ENCODE measurements at places on chromosomes 13 and 19.

DNA sequence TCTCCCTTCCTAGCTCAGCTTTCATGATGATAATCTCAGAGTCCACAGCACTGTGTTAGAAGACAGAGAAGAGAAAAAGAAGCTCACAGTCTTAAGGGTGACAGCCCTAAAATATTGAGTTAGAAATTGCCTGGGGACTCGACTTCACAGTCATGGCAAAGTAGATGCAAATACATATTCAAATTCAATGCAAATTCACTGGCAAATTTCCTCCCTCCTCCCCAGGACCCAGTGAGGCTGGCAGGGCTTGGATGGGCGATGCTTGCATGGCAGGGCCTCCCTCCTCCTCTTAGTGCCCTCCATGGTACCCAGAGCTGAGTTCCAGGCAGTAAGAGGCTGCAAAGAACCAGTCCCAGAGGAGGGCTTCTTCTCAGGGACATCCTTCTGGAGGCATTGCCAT is 115.6 kb upstream of the UQCRFS1 start:
- no peak for DNase-seq

DNA sequence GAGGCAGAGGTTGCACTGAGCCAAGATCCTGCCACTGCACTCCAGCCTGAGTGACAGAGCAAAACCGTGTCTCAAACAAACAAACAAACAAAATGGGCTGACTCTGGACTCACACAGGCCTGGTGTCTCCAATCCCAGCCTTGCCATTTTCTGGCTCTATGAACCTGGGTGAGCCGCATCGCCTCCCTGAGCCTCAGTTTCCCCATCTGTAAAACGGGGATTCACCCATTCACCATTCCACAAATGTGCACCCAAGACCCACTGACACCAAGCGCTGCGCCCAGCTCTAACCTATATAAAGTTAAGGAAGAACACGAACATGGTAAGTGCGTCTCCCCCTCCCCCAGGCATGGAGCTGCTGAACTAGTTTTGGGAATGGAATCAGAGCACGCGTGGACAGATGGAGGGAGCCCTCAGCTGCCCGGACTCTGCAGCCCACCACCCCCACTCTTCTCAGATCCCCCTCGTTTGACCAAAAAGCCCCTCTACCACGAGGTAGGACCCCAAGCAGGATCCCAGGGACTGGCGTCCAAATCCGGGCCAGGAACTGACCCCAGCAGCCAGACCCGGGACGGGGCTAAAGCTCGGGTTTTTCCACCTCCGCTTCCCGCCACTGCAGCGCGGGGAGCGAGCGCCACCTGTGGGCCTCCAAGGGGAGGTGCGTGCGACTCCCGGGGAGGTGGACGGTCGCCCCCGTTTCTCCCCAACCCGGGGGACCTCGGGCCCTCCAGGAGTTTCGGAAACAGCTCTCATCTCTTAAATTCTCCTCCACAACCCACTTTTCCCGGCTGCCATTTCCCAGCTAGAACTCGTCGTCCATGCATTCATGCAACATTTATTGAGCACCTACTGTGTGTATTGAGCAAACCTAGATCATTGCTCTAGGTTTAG is 33.0 kb upstream of the ADGRE5 start:
- peak; percentile 46 for DNase-seq

- DNase-seq = no peak
These were observed 23.6 kb downstream of the TUBA3C start for GRCh38 chr13:19158006-19158405.

DNA sequence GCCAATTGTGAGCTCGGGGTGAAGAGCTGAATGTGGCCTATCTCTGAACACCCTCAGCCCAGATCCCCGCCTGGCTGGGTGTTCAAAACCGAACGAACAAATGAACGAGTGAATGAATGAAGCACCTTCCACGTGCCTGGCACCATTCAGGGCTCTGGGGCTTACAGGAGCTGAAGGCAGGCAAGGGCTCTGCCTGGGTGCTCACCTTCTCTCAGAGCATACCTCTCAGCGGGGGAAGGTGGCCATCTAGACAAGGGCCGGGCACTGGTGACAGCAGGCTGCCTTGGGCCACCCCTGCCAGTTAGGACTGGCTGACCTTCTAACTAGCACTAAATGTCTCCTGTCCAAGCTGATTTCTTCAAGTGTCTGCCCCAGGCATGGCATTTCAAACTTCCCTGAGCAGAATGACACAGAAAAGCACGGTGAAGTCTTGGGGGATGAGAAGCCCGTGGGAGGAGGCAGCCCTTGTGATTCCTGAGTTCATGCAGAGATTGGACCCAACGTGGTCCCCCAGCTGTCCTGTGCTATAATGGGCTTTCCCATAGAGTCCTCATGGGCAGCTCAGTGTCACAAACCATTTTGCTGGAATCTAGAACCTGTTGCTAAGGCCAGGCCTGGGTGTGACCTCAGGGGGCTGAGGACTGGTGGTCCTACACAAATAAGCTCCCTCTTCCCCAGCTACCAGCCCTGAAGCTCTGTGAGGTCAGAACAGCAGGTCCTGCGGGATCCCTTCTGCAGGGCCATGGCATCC is 27.9 kb upstream of the VSTM2B start:
- no peak for DNase-seq

GRCh38 chr19:49214701-49215100 is 57.1 kb downstream of the TRPM4 start:
- no peak for DNase-seq

- DNase-seq = no peak
These were observed 103.3 kb downstream of the ZAR1L start for GRCh38 chr13:32211813-32212212.

DNA sequence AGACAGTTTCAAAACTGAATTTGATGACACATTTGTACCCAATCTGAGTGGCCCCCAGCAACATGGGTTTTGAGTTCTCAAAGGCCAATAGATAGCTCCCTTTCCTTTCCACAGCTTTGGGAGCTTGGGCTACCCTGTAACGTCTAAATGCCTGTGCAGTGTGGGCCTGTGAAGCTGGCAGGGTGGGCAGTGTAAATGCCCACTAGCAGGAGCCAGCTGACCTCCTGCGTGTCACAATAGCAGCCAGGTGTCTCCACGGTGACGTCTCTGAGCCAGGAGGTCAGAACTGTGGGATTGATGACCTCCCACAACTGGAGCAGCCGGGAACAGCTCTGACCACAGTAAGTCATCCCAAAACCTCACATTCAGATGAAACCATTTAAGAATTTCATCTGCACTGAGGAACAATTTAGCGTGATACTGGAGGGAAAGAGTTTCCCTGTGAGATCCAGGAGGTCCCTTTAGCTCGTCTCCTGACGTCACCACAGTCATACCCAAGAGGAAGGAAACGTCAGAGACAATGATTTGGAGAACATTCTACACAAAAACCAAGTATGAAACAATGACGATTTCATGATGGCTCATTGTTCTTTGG is at the start of gene IPO5:
Gene IPO5, plus strand, starts transcription at position 300 of the 595 bp plus-strand sequence. CDS start 23,022 bp downstream, outside the sequence.
- DNase-seq = no peak

- no peak for DNase-seq
These were observed 4.7 kb downstream of the EEF2 start for GRCh38 chr19:3980353-3981251.

DNA sequence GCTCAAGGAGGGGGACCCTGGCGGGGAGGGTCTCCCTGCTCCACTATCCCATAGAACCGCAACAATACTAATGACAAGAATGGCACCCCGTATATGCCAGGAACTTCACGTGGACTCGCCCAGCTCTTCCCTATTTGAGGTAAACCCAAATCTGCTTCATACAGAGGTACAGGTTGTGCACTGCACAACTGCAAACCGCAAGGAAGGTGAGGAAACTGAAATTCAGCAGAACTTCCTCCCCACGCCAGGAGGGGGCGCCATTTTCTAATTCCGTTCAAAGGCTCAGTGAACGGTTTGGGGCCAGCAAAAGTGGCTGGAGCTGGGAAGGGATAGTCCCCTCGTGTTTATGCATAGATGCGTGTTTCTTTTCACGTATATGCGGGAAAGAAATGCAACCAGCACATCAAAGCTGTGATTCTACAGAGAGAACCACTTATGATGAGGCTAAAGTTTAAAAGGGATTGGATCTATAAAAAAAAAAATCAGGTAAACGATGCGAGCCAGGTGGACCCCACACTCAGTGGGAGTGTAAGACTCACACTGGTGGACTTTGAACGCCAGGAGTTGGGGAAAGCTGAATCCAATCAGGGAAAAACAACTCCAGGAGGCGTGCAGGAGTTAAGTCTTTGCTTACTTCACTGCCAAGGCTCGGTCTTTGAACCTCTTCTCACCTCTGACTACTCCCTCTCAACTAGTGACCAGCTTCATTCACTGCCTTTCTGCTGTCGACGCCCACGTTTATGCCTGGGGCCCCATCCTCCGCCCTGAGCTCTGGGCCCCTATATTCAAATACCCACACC is 20.3 kb downstream of the C19orf81 start:
- no peak for DNase-seq

DNA sequence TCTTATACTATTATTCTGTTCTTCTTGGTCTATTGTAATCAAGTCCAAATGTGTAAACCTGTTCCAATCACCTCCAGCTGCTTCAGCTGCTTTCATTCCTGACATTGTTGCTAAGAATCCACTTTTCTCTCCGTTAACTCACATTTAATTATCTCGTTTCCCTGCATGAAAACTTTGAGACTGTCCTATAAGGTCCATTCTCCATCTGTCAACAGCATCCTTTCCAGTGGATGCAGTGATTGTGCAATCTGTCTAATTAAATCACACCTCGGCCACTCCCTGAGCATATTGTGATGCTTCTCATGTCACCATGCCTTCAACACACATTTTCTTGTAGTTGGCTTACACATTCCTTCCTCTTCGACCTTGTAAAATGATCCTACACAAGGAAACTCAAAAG is 1626.9 kb upstream of the SLC10A2 start:
- DNase-seq = no peak

DNA sequence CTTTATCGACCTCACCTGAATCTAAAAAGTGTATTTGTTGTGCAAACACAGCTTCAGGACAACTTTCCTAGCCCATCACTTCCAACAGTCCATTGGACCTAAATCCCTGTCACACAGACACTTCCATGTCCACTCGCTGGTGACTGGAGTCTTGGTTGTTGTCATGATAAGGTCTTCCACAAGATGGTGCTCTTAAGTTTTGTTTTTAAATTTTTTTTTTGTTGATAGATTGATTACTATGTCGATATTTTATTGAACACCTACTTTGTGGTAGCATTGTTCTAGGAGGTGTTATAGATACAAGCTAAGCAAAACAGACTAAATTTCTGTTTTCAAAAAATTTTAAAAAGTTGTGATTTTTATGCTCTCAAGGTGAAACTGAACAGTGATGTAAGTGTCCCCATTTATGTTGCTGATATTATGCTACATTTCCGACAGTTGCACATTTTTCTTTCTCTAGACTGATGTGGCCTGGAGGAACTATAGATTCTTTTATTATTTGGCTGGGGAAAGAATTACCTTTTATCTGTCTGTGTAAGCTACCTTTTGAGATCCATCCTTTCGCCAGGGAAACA is 8.1 kb upstream of the ERICH6B start:
- no peak for DNase-seq

DNA sequence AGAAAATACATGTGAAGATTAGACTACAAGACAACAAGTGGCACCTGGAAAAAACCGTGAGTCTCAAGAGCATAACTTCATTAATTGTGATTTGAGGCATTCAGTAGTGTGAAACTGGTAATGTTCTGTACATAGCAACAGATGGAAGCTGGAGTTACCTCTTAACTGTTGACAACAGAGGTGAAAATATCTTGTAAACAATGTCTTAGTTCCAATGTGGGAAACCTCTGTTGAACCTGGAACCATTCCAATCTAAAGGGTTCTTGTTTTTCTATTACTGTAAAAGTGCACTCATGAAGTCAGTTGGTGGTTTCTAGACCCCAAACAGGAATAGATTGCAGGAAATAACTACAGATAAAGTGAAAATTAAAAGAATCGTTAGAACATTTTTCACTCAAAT is 728.4 kb downstream of the SLITRK1 start:
- DNase-seq = no peak

GRCh38 chr19:35004517-35005255 is 4.6 kb downstream of the GRAMD1A start:
- DNase-seq = no peak

DNA sequence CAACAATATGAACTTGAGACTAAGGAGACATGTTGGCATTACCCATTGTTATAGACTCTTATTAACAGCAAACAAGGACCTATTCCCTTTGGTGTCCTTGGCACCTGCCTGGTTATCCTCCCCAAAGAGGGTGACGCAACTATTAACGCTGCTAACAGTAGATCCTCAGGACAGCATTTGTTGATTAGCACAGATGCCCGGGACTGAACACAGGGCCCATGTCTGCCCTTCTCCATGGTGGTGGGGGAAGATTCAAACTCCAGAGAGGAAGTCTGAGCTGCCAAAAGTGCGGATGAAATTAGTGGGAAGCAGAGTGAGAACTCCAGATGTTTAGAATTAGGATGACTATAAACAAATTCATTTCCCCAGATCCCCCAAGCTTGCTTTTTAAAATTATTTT is 101.2 kb upstream of the RAP2A start:
- DNase-seq = no peak

Data from CD4-positive, alpha-beta T cell treated with Interleukin-4 for 4 hours (primary cell).